Calu3 (cell line): ENCODE measurements at places on chromosomes 11 and 22.

- no peak for DNase-seq
These were observed 235.9 kb upstream of the DDI1 start for GRCh38 chr11:103800406-103801114.

DNA sequence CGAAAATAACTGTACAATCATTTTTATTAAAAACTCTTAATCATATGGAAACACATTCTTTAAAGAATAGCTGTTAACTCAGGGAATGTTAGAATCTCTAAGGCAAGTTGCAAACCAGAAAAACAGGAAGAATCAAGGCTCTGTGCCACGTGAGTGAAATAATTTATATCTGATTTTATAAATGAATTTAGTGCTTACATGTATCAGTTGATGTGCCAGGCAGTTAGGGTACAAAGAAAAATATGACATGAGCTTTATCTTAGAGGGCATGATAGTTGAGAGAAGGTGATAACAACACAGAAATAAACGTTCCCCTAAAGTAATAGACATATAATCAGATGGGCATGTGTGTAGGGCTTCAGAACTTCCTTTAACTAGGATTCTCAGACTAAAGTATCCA is 734.5 kb upstream of the CCDC179 start:
- DNase-seq = no peak

DNA sequence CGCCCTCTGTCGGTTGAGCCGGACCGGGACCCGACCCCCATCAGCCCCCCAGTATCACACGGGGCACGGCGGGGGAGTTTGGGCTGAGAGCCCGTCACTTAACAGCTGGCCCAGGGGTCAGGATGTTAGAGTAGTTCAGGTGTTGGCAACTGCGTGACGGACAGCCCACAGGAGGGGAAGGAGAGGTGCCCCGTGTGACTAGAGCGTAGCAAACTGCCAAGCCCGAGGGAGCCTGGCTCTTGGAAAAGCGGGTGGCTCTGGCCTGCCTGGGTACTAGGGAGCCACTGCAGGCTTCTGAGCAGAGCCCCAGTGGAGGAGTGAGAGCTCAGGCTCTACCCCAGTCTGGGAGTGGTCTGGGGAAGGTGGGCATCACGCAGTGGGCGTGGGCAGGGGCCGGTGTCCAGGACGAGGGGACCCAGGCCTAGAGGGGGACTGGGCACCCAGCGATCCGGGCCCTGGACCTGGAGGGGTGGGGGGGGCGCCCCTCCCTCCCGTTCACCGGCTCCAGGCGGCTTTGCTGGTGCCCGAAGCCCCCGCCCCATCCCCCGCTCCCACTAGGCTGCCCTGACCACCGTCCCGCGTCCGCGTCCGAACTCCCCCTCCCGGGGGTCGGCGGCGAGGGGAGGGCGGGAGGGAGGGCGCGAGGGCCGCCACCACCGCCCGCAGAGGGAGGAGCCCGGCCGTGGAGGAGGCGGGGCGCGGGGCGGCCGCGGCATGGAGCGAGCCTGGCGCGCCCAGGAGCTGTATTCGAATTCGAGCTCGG is 24.4 kb downstream of the SHANK3 start:
- DNase-seq = peak; percentile 41

GRCh38 chr11:118592616-118593367 is 14.6 kb upstream of the PHLDB1 start:
- no peak for DNase-seq

DNA sequence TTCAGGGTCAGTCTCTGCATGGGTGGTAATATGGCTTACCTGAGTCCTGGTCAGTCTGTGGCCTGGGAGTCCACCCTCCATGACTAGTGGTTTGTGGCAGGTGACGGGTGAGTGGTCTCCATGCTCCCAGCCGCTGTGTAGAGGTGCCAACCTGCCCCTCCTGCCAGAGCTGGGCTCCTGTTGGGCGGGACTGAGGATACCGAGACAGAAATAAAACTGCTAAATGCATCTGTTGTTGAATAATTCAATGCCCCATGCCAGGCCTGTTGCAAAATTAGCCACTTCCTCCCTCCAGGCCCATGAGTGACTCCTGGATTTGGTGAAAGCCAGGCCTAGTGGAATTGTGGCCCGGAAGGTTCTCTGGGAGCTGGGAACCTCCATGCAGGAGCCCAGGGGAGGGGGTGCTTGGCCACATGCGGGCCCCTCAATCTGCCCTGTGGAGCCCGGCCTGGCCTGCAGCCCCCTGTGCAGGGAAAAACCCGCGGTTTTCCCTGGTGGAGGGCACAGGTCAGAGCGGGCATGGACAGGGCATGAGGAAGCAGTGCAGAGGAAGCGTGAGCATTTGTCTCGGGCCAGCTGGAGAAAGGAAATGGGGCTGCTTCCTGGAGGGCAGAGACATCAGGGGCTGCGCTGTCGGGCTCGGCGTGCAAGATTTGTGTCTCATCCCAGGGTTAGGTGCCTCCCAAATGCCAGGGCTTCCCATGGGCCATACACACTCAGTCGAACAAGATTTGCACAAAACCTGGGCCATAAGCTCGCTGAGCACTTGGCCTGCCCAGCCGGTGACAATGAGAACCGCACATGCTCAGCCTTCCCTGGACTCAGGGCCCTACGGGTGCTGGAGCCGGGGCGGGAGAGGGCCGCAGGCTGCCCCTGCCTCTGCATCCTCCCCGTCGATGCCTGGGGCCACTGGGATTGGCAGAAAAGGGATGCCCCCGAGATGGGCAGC is 66.9 kb downstream of the KCNQ1 start:
- no peak for DNase-seq

DNA sequence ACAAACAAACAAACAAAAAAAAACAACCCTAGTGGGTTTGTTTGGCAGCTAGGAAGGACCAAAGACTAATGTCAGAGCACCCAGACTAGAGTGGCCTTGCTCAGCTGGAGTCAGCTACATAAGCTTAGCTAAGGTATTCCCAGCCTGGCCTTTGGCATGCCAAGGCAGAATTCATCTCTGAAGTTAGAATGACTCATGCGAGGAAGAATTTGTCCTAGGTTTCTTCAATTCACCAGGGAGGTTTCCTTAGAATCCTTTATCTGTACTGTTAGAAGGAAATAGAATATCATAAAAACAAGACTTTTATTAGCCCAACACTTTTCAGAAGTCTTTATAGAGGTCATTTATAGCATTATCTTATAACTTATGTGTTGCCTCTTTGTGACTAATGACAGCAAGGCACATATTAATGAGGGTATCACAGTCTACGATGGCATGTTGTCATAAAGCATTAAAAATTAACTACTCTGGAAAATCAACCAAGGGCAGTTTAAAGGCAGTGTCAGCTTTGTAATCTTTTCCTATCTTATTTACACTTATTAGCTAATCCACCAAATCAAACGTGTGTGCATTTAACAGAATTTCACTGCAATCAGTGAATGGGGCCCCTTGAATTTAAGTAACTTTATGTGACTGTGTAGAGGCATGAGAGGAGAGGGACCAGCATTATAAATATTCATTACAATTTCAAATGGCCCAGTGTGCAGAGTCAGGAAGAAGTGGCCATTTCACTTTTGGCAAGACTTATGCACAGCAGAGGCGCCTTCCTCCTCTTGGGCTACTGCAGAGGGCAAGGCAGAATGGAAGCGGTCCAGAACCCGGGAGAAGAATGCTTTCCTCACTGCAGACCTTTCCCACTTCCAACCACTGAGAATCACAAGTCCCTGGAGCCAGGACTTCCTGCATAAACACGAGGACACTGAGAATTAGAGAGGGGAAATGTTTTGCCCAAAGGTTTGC is 36.3 kb downstream of the SLC5A1 start:
- DNase-seq = peak; percentile 58

GRCh38 chr11:104129145-104129544 is 34.8 kb downstream of the PDGFD start:
- DNase-seq = no peak
